Chondrocyte (in vitro differentiated cells): ENCODE measurements at places on chromosomes 5 and 9. TPM values are rescaled to one million over a fixed set of nuclear protein-coding genes. Genes with fewer than 3 reads are reported as not detected.
A peak's percentile ranks its signal among the peaks of the same experiment; 100 is the strongest.

DNA sequence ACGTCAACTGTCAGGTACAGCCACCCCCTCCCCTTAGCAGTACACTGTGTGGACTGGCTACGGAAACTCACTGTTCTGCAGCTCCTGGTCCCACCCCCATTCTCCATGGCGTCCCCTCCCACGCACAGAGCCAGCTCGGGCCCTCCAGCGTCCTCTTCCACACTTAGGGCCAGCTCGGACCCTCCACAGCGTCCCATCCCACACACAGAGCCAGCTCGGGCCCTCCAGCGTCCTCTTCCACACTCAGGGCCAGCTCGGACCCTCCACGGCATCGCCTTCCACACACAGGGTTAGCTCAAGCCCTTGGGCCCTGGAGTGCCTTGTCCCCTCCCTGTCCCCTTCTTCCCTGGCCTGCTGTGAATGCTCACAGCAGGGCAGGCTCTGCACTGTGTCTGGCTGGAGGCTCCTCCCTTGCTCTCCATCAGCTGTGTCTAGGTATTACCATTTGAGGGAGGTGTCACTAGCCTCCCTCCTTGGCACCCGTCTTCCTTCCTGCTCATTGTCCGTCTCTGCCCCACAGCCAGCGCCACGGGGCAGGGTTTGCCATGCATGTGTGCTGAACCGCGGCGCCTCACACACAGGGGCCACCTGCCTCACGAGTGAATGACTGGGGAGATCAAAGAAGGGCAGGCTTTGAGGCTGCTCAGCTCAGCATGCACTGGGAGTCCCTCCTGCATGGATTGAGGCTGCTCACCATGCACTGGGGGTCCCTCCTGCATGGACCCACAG is 78.5 kb upstream of the CACNA1B start:
- no peak overlapping the region for H3K4me3 ChIP-seq
- no peak overlapping the region for H3K27ac ChIP-seq
- H3K4me1 ChIP-seq: no peaks in the 10 kb centered on the region
- H3K27me3 ChIP-seq: no peaks in the 10 kb centered on the region
- peaks cover 53% of the 10 kb centered on the region for H3K36me3 ChIP-seq

- peak overlapping the region; percentile 82 for H3K27ac ChIP-seq
- H3K27me3 ChIP-seq: peaks cover 6% of the 10 kb centered on the region
- H3K4me3 ChIP-seq: no peak overlapping the region
Observed at GRCh38 chr9:76876098-76876497, 29.8 kb downstream of the PRUNE2 start.

DNA sequence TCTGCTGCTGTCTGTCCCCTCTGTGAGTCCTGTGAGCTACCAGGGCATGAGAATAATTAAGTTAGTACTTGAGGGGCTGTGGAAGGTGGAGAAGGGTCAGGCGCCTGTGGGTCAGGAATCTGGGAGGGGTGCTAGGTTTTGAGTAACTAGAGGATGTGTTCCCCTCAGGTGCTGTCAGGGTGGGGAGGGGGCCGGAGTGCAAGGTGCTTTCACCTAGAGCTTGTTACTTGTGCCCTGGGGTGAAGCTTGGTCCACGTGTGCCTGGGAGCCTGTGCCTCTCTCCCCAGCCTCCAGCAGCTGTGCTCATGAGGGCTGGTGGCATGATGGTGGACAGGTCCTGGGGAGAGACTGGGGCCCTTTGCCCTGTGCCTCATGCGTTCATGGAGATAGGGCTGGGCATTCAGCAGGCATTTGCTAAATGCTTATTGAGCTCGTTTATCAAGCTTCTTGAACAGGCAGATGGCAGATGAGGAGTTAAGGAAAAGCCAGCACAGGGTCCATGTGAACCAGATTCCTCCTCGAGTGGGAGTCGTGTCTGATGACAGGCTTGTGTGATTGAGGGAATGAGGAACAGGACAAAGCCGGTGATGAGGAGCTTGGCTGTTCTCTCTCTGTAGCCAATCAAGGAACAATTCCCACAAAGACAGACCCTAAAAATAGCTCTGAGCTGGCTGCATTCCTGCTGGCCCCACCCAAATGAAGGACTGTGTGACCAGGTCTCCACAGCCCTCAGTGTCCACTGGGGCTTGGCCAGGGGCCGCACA is 40.9 kb downstream of the CACNA1B start:
- DNase-seq: no peak
- peak overlapping the region; percentile 94 for H3K27ac ChIP-seq
- peaks cover 2% of the 10 kb centered on the region for H3K27me3 ChIP-seq
- H3K36me3 ChIP-seq: peaks cover 7% of the 10 kb centered on the region
- H3K4me1 ChIP-seq: peaks cover 23% of the 10 kb centered on the region

- no peak overlapping the region for H3K4me3 ChIP-seq
- no peaks in the 10 kb centered on the region for H3K4me1 ChIP-seq
- no peaks in the 10 kb centered on the region for H3K36me3 ChIP-seq
- no peak overlapping the region for H3K27ac ChIP-seq
- H3K27me3 ChIP-seq: peaks cover 2% of the 10 kb centered on the region
- no peak for DNase-seq
Observed at GRCh38 chr5:16119790-16120189, 59.8 kb downstream of the MARCHF11 start.

GRCh38 chr9:70940605-70941004 is 180.8 kb downstream of the TRPM3 start:
- H3K36me3 ChIP-seq: no peaks in the 10 kb centered on the region
- H3K27ac ChIP-seq: no peak overlapping the region
- DNase-seq: no peak
- peaks cover 35% of the 10 kb centered on the region for H3K27me3 ChIP-seq
- no peaks in the 10 kb centered on the region for H3K4me1 ChIP-seq

- DNase-seq: peak; percentile 99
- H3K4me3 ChIP-seq: peak within 1 kb of the TSS; percentile 95
- no peaks in the 10 kb centered on the region for H3K27me3 ChIP-seq
Observed at GRCh38 chr5:73565139-73565968, at the start of the genes ANKRA2 and UTP15. Gene ANKRA2 (minus strand): TSS chr5:73565639. CDS start chr5:73562881, 2,758 bp downstream. Gene UTP15 (plus strand): TSS chr5:73565743. CDS start chr5:73567345, 1,602 bp downstream.

- no peak overlapping the region for H3K27ac ChIP-seq
- H3K27me3 ChIP-seq: peaks cover 3% of the 10 kb centered on the region
- peaks cover 14% of the 10 kb centered on the region for H3K4me1 ChIP-seq
- no peak for DNase-seq
- no peak overlapping the region for H3K4me3 ChIP-seq
Observed at GRCh38 chr9:123359546-123359945, 3.5 kb downstream of the CRB2 start.

The IL33 gene
- total RNA-seq: not detected in 3 replicates

The SAXO1 gene
- total RNA-seq: 0.17 TPM in 1 of 3 replicates, not detected in the others

The POU5F2 gene
- 0.45 to 0.92 TPM (median 0.62 TPM) in 3 replicates for total RNA-seq
